ENCODE measurements at places on chromosomes 7 and 10. TPM values are rescaled to one million over a fixed set of nuclear protein-coding genes. Genes with fewer than 3 reads are reported as not detected.

GNGT1 gene
- total RNA-seq, result not detected

LIPF gene
- total RNA-seq, result not detected

MSMB gene
- total RNA-seq, result not detected

GLI3 gene
- total RNA-seq, result 6.0 TPM

HOGA1 gene
- 1.7 TPM for total RNA-seq

CLDN15 gene
- total RNA-seq, result 2.0 TPM

CHST3 gene
- total RNA-seq, result 30.9 TPM

AUTS2 gene
- 7.6 TPM for total RNA-seq

TSPAN13 gene
- total RNA-seq, result 0.73 TPM

SLC16A12 gene
- total RNA-seq, result not detected

Data from melanocyte of skin (primary cell).